ENCODE measurements at places on chromosomes 1 and 21. TPM values are rescaled to one million over a fixed set of nuclear protein-coding genes. Genes with fewer than 3 reads are reported as not detected.

The LAMB3 gene
- 20.2 TPM for total RNA-seq

The COL11A1 gene
- 3.2 TPM for total RNA-seq

The CFHR1 gene
- total RNA-seq = not detected

The TBX19 gene
- total RNA-seq = 0.61 TPM

The HES2 gene
- total RNA-seq = 3.5 TPM

The FMO5 gene
- total RNA-seq = 0.27 TPM

The SETSIP gene
- not detected for total RNA-seq

The ZNF695 gene
- 1.8 TPM for total RNA-seq

The PADI3 gene
- total RNA-seq = 1.3 TPM

The OR14K1 gene
- not detected for total RNA-seq

The AUNIP gene
- 6.2 TPM for total RNA-seq

The NEGR1 gene
- not detected for total RNA-seq

The DCDC2B gene
- total RNA-seq = not detected

The F13B gene
- not detected for total RNA-seq

The CSF3R gene
- not detected for total RNA-seq

The VWA5B1 gene
- not detected for total RNA-seq

The CD1D gene
- not detected for total RNA-seq

The SLC16A4 gene
- 26.5 TPM for total RNA-seq

The PADI1 gene
- 2.3 TPM for total RNA-seq

The MCOLN3 gene
- total RNA-seq = 3.6 TPM

The SELL gene
- 0.28 TPM for total RNA-seq

The EFHD2 gene
- 241 TPM for total RNA-seq

The SLC2A5 gene
- total RNA-seq = 0.17 TPM

The PRKACB gene
- total RNA-seq = 7.9 TPM

The MASP2 gene
- 0.09 TPM for total RNA-seq

The TCHH gene
- 0.19 TPM for total RNA-seq

The PRR9 gene
- total RNA-seq = not detected

The UMODL1 gene
- total RNA-seq = not detected

The C1QB gene
- total RNA-seq = not detected

The PARK7 gene
- 333 TPM for total RNA-seq

The HTR6 gene
- total RNA-seq = 0.14 TPM

The KRTAP21-2 gene
- not detected for total RNA-seq

The TIMM17A gene
- 98.7 TPM for total RNA-seq

The USH2A gene
- total RNA-seq = not detected

The ANKRD34A gene
- total RNA-seq = 0.17 TPM

The ATG4C gene
- 4.1 TPM for total RNA-seq

The ANGPTL7 gene
- total RNA-seq = not detected

The AMIGO1 gene
- total RNA-seq = 1.3 TPM

The HSD11B1 gene
- not detected for total RNA-seq

The DENND1B gene
- 4.1 TPM for total RNA-seq

The ERG gene
- total RNA-seq = 0.03 TPM

The IBA57 gene
- total RNA-seq = 7.4 TPM

The TFF3 gene
- total RNA-seq = not detected

The MAEL gene
- total RNA-seq = not detected

The MNDA gene
- not detected for total RNA-seq

The OLFML3 gene
- total RNA-seq = 3.7 TPM

The COA7 gene
- total RNA-seq = 22.8 TPM

The TDRD5 gene
- total RNA-seq = not detected

The GBP3 gene
- 1.2 TPM for total RNA-seq

The SH2D1B gene
- total RNA-seq = 0.15 TPM

The KLF17 gene
- total RNA-seq = 0.43 TPM

The CELA2A gene
- total RNA-seq = not detected

The AGBL4 gene
- not detected for total RNA-seq

The TUT4 gene
- 17.7 TPM for total RNA-seq

The ETS2 gene
- 80.5 TPM for total RNA-seq

The PDZK1IP1 gene
- 7.7 TPM for total RNA-seq

The PTPRF gene
- total RNA-seq = 102 TPM

The WDR64 gene
- not detected for total RNA-seq

The RNF186 gene
- not detected for total RNA-seq
